ENCODE measurements at places on chromosomes 3 and 15. TPM values are rescaled to one million over a fixed set of nuclear protein-coding genes. Genes with fewer than 3 reads are reported as not detected.

The KLHL25 gene
- 4.9 TPM for total RNA-seq

The CAMK1 gene
- total RNA-seq = 6.6 TPM

The PRSS50 gene
- total RNA-seq = not detected

The STAB1 gene
- total RNA-seq = not detected

The AP3B2 gene
- total RNA-seq = 0.63 TPM

- no peak for DNase-seq
Observed at GRCh38 chr15:38740206-38740605, 175.6 kb upstream of the RASGRP1 start.

- no peak for DNase-seq
Observed at GRCh38 chr15:82272154-82272553, 9.5 kb downstream of the SAXO2 start.

DNA sequence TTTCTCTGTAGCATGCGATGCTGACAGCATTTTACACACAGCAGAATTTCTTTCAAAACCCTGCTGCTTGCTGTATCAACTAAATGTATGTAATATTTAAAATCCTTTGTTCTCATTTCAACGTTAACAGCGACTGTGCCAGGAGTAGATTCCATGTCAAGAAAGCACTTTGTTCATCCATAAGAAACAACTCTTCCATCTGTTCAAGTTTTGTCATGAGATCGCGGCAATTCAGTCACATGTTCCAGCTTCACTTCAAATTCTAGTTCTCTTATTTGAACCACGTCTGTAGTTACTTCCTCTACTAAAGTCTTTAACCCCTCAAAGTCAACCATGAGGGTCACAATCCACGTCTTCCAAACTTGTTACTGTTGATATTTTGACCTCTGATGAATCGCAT is 50.6 kb downstream of the SMARCC1 start:
- DNase-seq = no peak

DNA sequence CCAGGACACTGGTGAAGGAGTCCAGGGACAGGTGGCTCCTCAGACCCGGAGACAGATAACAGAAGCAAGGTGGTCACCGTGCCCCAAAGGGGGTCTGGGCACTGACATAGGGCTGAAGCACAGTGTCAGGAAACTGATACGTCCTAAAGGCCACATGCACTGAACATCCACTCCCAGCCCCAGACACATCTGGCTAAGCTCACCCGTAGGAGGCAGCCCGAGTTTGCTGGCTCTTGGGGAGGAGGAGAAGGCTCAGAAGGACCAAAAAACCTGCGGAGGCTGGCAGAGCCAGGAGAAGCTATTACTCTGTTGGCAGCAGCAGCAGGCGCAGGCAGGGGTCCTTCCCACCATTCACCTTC is 1.2 kb downstream of the CACNA2D2 start:
- no peak for DNase-seq

DNA sequence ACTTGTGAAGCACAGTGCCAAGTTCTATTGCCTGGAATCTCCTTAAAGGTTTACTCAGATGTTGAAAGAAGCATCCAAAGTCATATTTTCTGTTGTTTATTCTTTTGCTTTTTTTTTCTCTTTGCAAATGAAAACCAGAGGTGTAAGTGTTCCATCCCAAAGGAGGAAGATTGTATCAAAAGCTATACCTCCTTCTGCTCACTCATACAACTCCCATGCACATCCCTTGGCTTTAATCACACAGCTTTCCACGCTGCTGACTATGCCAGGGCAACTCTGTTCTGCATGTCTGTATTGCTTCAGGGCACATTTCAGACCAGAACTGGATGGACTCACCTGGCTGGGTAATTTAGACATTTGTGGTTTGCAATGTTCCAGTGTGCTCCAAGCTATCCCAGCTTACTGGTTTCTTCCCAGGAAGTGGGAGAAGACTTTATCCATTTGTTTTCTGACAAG is 399.6 kb upstream of the TBL1XR1 start:
- peak; percentile 84 for DNase-seq

DNA sequence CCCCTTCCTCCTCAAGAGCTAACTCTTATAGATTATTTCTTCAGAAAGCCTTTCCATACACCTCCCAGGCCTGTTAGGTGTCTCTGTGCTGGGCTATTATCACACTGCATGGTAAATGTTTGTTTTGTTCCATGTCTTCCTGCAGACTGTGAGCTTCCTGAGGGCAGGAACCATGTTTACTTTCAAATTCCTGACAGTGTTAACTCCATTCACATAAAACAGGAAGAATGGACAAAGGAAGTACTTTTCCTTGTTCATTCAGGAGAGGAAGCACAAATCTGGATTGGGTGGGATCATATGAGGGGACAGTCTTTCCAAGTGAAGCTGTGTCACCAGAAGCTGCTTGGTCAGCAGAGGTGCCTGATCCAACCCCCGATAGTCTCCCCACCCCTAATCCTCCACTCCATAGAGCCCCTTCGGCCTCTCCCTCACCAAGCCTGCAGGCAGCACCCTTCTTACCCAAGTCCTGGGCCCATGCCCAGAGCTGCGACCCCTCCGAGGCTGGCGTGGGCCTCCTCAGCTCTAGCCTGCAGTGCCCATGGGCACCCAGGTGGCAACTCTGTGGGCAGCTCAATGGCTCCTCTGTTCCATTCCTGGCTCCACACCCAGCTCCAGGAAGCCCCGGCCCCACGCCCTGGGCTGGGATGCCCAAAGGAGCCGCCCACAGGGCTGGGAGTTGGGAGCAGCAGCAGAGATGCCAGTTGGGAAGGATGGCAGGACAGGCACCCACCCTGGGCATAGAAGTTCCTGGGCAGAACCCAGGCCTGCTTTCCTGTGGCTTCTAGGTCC is 6.9 kb downstream of the SHF start:
- DNase-seq = no peak

DNA sequence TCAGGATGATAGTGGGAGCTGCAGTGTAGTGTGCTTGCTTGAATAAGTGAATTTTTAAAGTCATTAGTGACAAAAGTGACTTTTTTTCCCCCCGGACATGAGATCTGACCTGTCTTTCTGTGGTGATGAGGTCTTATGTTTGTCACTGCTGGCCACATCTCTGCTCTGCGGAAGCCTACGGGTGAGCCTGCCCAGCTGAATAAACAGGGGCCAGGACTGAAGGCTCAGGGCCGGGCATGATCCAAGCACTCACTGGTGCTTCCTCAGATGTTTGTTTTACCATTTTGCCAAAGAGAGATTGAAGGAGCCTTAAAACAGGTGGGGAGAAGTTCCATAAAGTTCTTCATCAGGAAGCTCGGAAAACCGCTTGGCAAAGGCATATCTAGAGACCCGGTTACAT is 35.0 kb downstream of the RPL39L start:
- DNase-seq = no peak

DNA sequence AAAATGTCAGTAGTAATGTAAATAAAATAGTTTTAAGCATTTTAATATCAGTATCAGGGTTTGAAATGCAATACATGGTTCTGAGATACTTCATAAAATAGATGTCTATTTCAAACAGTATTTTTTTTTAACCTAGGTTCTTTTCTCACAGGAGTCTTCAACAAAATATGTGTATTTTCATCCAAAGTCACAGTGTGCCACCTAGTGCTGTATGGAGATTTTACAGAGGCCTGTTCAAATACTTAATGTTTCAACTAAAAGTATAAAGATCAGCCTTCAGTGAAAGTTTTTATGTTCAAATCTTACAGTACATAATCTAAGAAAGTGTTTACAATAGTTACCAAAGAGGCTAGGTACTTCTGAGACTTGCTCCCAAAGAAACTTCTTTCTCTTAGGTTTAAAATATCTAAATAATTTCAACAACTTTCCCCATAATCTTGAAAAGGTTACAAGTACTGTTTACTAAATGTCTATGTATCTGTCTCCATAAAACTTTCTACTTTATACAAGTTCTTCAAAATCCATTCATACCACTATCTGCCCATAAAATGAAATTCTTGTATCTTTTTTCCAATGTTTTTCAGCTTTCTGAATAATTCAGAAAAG is 38.3 kb downstream of the SCAPER start:
- peak; percentile 16 for DNase-seq
